ENCODE measurements at places on chromosomes 2 and 18.

DNA sequence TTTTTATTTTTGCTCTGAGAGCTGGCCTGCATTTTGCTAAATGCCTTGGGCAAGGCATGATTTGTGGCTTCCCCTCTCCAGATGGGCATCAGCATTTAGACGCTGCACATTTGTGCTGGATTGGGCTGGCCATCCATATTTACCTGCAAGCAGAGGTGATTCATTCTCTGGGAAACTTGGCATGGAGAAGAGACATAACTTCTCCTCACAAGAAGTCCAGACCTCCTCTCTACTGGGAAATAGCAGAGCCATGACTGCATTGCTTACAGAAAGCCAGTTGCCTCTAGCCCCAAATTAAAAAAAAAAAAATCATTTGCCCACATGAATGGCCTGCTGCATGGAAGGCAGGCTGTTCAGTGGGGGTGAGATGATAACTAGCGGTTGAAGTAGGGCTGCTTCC is 120.1 kb downstream of the ACTR3 start:
- no peak for DNase-seq

- no peak for DNase-seq
Measured at GRCh38 chr2:223075301-223076270, 23.6 kb downstream of the KCNE4 start.

GRCh38 chr2:191653667-191654391 is 24.1 kb upstream of the NABP1 start:
- no peak for DNase-seq

DNA sequence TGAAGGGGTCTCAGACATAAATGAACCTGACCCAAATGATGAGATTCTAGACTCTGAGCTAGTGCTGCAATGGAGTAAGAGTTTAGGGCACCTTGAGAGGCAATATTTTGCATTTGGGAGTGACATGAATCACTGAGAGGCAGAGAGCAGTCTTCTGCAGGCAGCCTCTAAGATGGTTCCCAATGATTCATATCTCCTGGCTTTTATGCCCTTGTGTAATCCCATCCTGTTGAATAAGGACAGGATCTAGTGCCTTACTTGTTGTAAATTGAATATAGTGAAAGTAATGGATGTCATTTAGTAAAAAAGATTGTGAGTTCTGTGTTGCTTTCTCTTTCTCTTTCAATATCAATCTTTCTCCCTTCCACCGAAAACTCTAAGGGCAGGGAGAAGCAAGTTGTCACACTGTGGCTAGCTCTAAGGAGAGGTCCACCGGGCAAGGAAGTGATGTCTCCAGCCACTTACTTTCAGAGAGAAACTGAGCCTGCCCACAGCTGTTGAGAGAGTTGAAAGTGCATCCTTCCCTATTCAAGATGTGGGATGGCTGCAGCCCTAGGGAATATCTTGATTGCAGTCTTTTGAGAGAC is 144.7 kb downstream of the TRIB2 start:
- no peak for DNase-seq

- DNase-seq: no peak
Measured at GRCh38 chr2:42922293-42922692, 129.9 kb upstream of the HAAO start.

DNA sequence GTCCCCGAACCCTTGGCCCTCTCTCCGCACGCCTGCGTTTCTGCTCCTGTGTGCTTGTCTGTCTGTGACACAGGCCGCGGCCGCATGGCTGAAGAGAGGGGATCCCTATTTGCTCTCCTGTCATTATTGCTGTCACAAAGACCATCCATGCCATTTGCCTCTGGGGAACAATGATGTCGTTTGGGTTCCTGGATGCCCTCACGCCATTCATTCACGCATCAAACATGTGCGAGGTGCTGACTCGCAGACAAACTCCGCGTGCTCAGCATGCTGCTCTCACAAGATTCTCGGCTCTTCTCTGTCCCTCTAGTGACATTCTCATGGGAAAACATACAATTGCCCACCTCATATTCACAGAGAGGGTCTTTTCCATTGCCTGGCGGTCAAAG is 67.8 kb downstream of the ASB1 start:
- DNase-seq: no peak

- no peak for DNase-seq
Measured at GRCh38 chr18:53385889-53386288, 838.6 kb downstream of the MBD2 start.

DNA sequence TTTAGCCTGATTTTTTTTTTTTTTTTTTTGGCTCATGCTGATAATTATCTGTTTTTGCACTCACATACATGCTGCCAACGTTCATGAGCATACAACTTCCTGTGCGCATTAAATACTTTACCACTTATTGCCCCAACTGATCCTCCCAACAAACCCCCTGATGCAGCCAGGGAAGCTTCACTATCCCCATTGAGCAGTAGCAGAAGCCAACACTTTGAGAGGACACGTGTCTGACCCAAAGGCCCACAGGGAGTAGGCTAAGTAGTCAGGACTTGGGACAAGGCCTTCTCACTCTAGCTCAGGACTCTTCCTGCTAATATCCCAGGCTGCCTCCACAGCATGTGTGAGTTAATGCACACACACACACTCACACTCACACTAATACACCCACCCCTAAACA is 36.2 kb upstream of the MAT2A start:
- no peak for DNase-seq

DNA sequence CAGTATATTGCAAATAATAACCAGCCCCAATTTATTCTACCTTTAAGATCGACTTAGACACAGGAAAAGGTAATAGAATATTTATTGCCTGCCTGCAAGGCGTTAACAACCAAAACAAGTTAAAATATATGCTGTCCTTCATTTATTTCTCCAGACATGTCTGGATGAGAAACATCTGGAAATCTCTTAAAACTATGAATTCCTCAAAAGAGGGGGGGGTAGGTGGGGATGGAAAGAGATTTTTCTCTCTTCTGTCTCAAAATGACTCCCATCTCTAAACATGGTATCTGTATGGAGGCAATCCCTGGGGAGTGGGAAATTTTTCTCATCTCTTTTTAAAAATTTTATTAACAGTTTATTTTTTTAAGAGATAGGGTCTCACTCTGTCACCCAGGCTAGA is 113.0 kb downstream of the CDH2 start:
- no peak for DNase-seq

GRCh38 chr2:114762986-114763385 is 320.5 kb downstream of the DPP10 start:
- DNase-seq: no peak

GRCh38 chr2:225272173-225272572 is 127.3 kb upstream of the NYAP2 start:
- DNase-seq: no peak

DNA sequence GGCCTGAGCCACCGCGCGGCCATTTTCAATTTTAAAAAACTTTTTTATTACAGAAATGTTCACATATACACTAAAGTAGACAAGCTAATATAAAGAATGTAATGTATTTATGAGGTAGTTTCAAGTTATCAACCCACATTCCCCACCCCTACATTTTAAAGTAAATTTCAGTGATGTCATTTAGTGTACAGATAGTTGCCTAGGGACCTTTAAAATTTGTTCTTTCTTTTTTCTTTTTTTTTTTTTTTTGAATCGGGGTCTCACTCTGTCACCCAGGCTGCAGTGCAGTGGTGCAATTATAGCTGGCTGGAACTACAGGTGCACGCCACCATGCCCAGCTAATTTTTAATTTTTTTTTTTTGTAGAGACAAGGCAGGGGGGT is 2.6 kb upstream of the LIMS1 start:
- DNase-seq: no peak

DNA sequence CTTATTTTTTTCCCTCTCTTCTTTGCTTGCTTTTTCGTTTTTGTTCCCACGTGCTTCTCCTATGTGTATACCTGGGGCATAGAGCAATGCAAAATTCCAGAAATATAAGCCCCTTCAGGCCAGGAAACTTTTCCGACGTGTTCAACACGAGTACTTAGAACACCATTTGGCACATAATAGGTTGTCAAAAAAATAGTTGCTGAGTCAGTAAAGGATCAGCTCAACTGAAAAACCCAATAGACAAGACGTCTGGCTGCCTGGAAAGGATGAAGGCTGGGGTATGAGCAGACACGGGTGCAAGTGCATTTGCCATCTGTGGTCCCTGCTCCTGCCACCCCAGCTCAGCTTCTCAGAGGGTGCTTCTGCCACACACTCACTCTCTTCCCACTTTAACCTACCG is 823.0 kb upstream of the SOX11 start:
- no peak for DNase-seq

- DNase-seq: no peak
Measured at GRCh38 chr2:8607606-8608005, 74.2 kb upstream of the ID2 start.

GRCh38 chr2:219598308-219599078 is 836 bp downstream of the STK11IP start:
- no peak for DNase-seq

DNA sequence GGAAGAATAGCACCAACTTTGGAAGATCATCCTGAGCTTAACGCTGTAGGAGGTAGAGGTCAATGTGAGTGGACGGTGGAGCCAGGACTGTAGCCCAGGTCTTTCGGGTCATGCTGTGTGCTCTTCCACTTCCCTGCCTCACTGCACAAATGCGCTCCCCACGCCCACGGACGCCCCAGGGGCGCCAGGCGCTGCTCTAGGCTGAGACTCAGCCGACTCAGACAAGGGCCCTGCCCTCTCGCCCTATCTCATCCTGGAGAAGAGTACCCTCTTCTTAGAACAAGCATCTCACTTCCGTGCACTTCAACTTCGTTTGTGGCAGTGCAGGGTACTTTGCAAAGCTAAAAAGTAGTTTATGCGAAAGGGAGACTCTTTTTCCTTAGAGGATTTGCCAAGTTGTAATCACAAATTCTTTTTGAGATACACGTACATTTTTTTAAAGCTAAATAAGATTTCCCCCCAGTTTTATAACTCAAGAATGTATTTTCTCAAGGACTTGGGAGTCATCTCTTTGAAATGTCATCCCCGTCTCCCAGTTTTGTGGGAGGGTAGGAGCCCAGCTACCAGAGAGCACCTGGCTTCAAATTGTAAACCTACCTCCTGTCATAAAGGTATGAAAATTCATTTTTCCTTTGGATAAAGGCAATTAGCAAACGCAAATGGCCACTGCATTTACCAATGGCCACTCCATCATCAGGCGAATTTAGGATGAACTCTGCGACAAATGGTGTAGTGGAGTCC is 1.2 kb upstream of the PRELID3A start:
- DNase-seq: no peak

- no peak for DNase-seq
Measured at GRCh38 chr18:55509631-55510324, 78.2 kb downstream of the TCF4 start.

DNA sequence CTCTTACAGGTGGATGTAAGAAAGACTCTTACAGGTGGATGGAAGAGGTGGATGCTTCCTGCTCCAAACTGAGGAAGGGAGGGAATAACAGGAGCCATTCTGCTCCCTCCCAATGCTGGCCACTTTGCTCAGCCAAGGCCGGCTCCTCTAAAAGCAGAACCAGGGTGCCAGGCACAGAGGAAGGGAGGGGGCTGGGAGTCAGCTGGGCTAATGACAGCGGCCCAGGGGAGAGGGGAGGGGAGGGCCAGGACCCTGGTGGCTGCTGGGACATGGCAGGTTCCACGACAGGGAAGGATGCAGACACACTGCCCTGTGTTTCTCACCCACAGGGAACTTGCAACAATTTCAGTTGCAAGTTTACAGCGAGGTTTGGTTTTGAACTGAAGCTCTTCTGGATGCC is 173.4 kb downstream of the ANAPC1 start:
- no peak for DNase-seq

DNA sequence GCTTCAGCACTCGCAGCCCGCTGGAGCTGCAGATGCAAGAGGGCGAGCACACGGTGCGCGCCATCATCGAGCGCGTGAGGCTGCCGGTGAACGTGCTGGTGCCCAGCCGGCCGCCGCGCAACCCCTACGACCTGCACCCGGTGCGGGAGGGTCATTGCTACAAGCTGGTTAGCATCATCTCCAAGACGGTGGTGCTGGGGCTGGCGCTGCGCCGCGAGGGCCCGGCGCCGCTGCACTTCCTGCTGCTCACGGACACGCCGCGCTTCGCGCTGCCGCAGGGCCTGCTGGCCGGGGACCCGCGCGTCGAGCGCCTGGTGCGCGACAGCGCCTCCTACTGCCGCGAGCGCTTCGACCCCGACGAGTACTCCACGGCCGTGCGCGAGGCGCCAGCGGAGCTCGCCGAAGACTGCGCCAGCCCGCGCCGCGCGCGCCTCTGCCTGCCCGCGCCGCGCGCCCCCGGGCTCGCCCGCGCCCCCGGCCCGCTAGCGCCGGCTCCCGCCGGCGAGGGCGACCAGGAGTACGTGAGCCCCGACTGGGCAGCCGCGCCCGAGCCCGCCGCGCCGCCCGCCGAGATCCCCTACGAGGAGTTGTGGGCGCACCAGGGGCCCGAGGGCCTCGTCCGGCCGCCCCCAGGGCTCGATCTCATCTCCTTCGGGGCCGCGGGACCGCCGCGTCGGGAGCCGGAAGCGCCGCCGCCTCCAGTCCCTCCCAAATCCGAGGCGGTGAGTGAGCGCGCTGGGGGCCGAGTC is 11.8 kb downstream of the GAREM2 start:
- peak; percentile 62 for DNase-seq

GRCh38 chr2:9092383-9093282 is 89.1 kb upstream of the MBOAT2 start:
- no peak for DNase-seq

- no peak for DNase-seq
Measured at GRCh38 chr2:237060534-237061312, 25.0 kb upstream of the COPS8 start.

- DNase-seq: no peak
Measured at GRCh38 chr2:237057893-237058300, 27.8 kb upstream of the COPS8 start.

DNA sequence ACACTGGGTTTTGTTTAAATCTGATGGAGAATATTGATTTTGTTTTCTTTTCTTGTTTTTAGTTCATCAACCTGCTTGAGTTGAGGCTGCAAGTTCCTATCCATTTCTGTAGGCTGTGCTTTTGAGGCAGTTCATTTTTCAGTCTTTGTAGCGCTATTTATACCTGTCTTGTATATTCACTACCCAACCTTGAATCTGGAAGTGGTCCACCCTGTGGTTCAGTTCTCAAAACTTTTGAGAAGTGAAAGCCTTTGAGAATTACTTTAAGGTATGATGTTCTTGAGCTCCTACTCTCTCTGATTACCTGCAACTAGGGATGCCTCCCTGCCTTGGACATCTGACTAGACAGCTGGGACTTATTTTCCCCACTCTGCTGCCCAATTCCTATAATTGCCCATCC is 53.5 kb upstream of the KCNE4 start:
- no peak for DNase-seq

GRCh38 chr2:30872797-30873196 is 65.6 kb upstream of the CAPN13 start:
- DNase-seq: no peak

- DNase-seq: no peak
Measured at GRCh38 chr2:16371751-16372150, 293.9 kb downstream of the CYRIA start.

- no peak for DNase-seq
Measured at GRCh38 chr2:176140513-176141317, 10.6 kb upstream of the HOXD4 start.

- no peak for DNase-seq
Measured at GRCh38 chr2:69692424-69692823, 48.9 kb upstream of the AAK1 start.

Measured in bone marrow (tissue), 2 donors.